GM23248 (cell line): ENCODE measurements at places on chromosomes 3 and 15.

- DNase-seq, result no peak
Measured at GRCh38 chr3:171420667-171421066, 39.5 kb downstream of the TNIK start.

GRCh38 chr3:48581621-48582481, 13.3 kb downstream of the COL7A1 start:
- DNase-seq, result no peak

GRCh38 chr15:65856821-65857455, 12.4 kb upstream of the RAB11A start:
- peak; percentile 72 for DNase-seq

GRCh38 chr3:126370055-126370454, 12.8 kb upstream of the KLF15 start:
- DNase-seq, result no peak

DNA sequence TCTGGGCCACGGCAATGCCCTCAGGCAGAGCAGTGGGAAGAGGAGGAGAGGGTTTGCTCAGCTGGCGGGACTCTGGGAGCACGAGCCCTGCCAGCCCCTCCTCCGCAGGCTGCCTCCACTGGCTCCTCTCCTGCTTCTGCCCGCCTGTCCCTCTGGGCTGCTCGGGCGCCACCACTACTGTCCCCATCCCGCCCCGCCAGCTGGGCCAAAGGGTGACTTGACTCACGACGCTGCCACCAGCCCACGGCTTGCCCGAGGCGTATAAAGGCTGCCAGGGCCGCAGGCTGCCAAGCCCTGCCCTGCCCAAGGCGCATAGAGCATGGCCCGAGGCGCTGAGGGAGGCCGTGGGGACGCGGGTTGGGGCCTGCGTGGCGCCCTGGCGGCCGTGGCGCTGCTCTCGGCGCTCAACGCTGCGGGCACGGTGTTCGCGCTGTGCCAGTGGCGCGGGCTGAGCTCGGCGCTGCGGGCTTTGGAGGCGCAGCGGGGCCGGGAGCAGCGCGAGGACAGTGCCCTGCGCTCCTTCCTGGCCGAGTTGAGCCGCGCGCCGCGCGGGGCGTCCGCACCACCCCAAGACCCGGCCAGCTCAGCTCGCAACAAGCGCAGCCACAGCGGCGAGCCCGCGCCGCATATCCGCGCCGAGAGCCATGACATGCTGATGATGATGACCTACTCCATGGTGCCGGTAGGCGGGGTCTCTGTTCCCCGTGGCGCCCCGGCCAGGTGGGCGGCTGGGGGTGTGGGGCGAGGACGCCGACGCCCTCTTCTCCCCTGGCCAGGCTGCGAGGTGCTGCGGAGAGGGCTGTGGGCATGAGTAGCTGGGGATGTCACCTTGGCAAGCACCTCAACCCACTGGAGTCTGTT, at the start of gene GLDN:
GLDN (plus strand) TSS at position 290 of the 861 bp plus-strand sequence; CDS start at position 320, 30 bp downstream.
- DNase-seq, result peak; percentile 66

- DNase-seq, result no peak
Measured at GRCh38 chr3:56368846-56369245, 99.4 kb downstream of the ERC2 start.

DNA sequence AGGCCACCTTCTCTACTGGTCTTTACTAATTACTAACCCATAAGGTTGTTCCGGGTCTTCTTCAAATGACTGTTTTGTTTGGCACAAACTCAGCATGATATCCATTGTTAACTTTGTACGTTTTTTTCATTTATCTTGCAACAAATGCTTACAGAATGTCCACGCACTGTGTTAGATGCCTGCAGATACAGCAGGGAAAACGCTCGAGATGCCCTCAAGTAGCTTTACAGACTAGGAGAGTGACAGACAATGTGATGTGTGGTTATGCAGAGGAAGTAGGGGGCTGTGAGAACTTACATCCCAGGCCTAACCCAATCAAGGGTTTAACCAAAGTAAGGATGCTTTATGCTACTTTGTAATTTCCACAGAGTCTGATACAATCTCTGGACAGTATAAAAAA, 949 bp upstream of the RFC4 start:
- DNase-seq, result no peak

DNA sequence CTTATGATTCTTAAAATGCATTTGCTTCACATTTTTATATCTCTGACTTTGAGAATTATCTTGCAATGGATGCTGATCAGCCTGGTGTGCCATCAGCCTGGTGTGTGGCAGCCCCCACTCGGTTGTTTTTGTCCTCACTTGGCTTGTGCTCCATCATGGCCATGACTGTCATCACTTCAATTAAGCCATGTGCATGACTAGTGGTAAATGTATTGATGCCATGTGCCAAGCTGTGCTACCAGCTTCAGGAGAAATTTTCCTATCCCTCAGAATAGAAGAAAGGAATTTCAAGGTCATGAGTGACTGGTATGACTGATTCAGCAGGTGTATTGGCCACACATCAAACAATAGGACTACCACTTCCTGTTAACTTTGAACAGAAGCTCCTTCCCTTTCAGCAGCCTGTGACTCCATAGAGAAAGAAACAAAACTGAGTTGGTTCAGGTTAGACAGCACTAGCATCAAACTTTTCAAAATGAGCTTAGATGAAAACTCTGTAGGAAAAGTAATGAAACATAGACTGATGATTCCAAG, 251.7 kb downstream of the GRM7 start:
- no peak for DNase-seq

DNA sequence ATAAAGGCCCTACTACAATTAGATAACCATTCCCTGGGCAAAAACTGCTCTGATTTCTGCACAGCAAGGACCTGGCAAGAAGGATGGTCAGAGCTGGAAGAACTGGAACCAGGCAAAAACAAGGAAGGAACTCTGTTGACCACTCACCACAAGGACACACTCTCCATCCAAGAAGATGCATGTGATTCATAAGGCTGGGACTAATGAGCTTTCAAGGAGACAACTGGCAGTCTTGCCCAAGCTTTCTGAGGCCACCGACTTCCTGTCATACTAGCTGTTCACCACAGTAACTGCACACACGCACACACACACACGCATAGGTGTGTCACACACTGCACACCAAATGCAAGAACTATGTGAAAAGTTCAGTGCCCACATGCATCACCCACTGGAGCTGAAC, 256.6 kb downstream of the OCA2 start:
- peak; percentile 52 for DNase-seq

DNA sequence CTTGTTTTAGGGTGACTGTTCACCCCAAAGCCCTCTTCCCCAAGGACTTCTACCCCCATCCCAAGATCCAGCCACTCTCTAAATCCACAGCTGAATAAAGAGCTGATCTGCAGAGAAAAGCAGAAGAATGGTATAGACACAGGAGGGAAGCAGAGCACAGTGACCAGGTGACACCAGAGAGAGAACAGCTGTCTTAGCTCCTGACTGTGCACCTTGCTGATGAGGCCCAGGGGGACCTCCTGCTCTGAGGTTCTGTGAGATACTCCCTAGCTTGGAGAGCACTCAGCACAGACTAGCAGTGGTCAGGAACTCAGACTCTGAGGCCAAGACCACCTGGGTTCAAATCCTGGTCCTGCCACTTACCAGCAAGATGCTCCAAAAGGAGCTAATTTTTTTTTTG, 17.7 kb downstream of the MCF2L2 start:
- no peak for DNase-seq

DNA sequence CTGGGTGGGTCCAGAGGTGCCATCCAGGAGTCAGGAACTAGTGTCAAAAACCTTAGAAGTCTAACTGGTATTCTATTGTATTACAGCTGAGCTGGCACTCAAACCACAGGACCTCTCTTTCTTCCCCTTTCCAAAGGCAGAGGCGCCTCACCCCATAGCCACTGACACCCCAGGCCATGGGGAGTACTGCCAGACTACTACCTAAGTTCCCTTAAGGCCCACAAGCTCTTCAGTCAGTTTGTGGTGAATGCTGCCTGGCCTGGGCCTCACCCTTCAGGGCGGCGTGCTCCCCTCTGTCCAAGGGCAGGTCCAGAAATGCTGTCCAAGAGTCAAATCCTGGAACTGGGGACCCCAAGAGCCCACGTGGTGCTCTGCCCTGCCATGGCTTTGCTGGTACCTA, 43.0 kb upstream of the FGF7 start:
- no peak for DNase-seq

- DNase-seq, result no peak
Measured at GRCh38 chr15:41894251-41894790, 468 bp upstream of the SPTBN5 start.

DNA sequence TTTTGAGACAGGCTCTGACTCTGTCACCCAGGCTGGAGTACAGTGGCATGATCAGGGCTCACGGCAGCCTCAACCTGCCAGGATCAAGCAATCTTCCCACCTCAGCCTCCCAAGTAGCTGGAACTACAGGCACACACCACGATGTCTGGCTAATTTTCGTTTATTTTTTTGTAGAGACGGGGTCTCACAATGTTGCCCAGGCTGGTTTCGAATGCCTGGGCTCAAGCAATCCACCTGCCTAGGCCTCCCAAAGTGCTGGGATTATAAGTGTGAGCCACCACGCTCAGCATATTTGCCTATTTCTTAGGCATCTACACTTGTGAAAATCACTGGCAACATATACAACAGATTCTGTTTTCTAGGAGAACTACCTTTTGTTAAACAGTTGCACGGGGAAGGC, 16.9 kb downstream of the MYO1E start:
- DNase-seq, result no peak

DNA sequence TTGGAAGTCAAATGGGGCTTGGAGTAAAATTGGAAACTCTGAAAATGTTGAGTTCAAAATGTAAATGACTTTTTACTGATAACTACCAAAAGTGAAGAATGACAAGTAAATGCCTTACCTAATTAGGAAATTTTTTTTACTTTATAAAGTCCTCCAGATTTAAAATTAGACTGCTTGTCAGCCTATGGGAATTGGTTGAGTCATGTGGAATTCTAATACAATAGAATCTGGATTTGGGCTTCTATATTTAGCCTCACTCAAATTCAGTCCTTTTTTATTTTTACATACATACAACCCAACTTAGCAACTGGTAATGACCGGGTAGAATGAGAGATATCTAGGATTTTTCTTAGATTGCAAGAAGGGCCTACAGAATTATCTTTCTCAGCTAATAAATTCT, 158.9 kb upstream of the CADPS start:
- DNase-seq, result peak; percentile 34

DNA sequence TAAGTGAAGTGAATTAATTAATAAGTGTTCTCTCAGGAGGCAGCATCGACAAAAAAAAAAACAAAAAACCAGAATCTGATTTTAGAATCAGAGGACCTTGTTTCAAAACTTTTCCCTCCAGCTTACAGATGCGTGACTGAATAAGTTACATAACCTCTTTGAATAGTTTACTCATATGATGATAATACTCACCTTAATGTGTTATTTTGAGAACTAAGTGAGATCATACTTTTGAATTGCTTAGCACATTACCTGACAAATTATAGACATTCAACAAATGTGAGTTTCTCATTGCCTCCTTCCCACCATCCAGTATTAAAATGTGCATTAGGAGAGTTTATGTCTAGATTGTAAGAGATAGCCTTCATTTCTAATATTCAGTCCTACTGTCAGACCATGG, 94.0 kb downstream of the SOX2 start:
- no peak for DNase-seq
